ENCODE measurements at places on chromosomes 2 and 18. TPM values are rescaled to one million over a fixed set of nuclear protein-coding genes. Genes with fewer than 3 reads are reported as not detected.

The C2orf80 gene
- not detected for total RNA-seq

The LBH gene
- 5.5 TPM for total RNA-seq

DNA sequence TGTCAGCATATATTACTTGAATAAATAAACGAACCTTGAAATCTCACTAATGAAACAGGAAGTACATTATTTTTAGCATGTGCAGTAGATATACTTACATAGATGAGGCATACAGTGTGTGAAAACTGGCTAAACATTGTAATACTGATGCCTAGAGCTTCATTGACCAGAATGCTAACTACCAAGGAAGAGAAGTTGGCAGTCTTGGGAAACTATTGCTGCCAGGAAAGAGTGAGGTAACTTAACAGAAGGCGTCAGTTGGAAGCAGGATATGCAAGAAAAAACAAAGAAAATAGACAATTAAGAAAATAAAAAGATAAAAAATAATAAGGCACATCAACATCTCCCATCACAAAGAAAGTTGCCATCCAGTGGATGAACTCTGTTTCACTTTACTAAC lies 963.0 kb downstream of the TDRD15 start:
- H3K27me3 ChIP-seq, result no peaks in the 10 kb centered on the region
- no peak overlapping the region for H3K27ac ChIP-seq
- DNase-seq, result no peak
- H3K4me1 ChIP-seq, result no peaks in the 10 kb centered on the region
- no peak overlapping the region for H3K4me3 ChIP-seq
- H3K36me3 ChIP-seq, result no peaks in the 10 kb centered on the region

DNA sequence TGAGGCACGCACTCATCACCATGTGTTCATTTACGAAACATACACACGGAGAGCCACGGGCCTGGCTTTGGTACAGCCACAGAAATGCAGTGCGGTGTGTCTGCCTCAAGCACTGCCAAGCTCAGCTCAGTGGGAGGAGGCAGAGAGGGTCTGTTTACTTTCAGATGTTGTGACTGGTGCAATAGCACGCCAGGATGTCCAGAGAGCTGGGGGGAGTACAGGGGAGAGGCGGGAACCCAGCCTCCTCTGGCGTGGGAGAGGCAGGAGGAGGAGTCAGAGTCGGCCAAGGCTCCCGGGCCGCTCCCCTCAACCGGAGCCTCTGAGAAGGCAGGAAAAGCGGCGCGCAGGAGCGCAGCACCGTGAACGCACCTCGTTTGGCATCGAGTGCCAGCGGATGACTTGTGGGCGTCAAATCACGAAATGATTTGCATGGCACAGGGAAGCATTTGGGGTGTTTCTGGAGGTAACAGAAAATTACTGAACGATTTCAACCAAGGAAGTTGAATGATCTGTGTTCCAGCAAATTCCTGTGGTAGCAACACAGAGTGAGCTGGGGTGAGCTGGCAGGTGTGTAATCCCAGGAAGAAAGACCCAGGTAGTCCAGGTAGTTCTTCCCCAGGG lies 143.0 kb downstream of the ZNF516 start:
- no peaks in the 10 kb centered on the region for H3K27me3 ChIP-seq
- H3K36me3 ChIP-seq, result no peaks in the 10 kb centered on the region
- no peak overlapping the region for H3K4me3 ChIP-seq
- no peak for DNase-seq
- H3K27ac ChIP-seq, result no peak overlapping the region
- no peaks in the 10 kb centered on the region for H3K4me1 ChIP-seq

The PDCL3 gene
- total RNA-seq, result 32.3 TPM

The EPC2 gene
- 25.2 TPM for total RNA-seq

DNA sequence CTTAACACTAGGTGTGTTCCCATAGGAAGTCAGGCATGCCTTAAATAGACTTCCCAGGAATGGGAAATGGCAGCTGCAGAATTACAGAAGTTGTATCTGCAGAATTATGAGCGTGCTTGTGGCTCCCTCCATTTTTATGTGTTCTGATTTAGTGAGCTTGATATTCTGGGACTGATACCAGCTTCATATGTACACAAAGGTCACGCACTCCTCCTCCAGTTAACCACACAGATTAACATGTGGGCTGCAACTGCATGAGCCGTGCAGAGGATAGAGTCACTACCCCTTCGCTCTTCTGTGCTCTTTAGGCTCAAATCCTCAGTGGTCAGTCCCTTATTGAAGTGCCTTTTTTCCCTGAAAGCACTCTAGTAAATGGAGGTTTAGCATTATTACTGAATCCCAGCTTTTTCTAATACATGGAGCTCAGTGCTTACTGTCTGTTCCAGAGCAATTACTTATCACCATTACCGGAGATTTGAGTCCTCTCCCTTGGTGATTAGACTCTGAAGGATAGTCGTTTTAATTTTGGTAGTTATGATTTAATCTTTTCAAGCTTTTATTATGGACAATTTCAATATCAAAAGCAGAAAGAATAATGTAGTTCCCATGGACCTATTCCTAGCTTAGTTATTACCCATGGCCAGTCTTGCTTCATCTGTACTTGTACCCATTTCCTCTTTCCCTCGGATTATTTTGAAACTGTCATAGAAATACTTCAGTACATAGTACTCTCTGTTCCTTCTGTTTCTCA lies 238.3 kb downstream of the PRKCE start:
- DNase-seq, result no peak
- no peaks in the 10 kb centered on the region for H3K36me3 ChIP-seq
- no peaks in the 10 kb centered on the region for H3K4me1 ChIP-seq
- H3K4me3 ChIP-seq, result no peak overlapping the region
- no peaks in the 10 kb centered on the region for H3K27me3 ChIP-seq

The CDK15 gene
- not detected for total RNA-seq

The FAM124B gene
- total RNA-seq, result 82.0 TPM

The PROC gene
- not detected for total RNA-seq

DNA sequence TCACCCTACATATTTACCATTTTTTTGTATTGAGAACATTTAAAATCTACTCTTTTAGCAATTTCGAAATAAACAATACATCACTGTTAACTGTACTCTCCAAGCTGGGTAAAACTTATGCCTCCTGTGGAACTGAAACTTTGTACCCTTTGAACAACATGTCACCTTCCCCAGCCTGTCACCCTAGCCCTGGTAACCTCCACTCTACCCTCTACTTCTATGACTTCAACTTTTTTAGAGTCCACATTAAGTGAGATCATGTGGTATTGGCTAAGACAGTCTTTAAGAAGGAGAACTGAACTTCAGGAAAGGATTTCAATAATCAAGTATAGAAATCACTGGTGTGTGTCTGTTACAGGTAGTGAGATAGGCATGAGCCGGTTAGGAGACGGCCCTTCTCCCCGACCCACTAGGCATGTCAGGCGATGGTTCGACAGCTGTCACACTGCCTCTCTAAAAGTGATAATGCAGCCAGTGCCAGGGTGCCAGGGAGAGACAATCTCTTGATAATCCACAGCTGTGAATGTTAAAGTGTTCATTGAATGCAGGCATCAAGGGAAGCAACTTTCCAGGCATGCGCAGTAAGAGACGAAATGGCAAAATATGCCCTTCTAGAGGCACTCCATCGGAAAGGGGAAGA lies 74.6 kb upstream of the RNF152 start:
- no peaks in the 10 kb centered on the region for H3K4me1 ChIP-seq
- DNase-seq, result no peak
- H3K36me3 ChIP-seq, result no peaks in the 10 kb centered on the region
- no peak overlapping the region for H3K4me3 ChIP-seq
- no peak overlapping the region for H3K27ac ChIP-seq

DNA sequence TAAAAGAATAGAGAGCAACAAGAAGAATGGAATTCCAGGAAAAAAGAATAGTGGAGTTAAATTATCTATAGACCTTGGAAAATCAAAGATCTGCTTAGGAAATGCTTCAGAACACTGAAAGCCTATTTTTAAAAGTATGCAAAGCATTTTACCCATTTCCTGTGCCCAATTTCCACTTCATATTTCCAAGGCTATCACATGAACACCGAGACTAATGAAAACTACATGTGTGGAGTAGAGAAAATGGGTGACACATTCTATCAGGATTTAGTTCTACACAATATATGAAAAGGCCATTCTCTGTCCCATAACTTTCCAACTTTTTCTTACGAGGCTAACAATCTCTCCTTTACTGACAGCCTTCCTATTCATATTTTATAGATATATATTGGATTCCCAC lies 279.4 kb downstream of the CCDC178 start:
- no peaks in the 10 kb centered on the region for H3K4me1 ChIP-seq

The OTOF gene
- total RNA-seq, result 0.22 TPM

DNA sequence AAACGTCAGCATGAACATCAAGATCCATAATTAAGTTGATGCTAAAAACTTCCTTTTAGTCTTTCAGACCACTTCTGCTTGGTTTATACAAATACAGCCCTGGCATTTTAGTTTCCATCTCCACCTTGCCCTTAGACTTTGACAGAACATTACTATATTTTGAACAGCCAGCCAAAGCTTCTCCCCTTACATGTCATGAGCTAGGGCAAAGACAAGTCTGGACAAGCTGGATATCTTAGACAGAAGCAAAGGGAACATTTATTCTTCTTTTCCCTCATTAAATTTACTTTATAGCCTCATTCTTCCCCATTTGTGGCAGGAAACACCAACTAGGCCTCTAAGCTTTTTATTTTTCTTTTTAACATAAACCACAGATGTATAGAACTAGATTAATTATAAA lies 403.3 kb downstream of the SUCLG1 start:
- H3K27ac ChIP-seq, result no peak overlapping the region
- no peak for DNase-seq
- no peaks in the 10 kb centered on the region for H3K36me3 ChIP-seq
- no peaks in the 10 kb centered on the region for H3K27me3 ChIP-seq
- no peaks in the 10 kb centered on the region for H3K4me1 ChIP-seq

DNA sequence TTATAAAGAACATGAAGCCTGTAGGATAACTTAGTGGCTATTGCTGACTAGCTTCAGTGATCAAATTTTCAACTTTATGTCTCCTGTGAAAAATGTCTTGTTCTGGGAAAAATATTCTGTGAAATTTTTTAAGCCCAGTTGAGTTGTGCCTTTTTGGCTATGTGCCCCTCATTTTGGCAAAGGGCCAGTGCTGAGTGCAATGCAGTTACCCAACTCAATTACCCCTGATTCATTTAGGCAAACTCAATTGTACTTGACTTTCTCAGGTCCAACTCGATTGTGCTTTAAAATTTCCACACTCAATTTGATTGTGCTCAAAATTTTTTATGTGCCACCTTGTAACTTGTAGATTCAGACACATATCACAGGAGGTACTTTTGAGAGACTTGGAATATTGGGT lies 548.8 kb upstream of the NRP2 start:
- peaks cover 4% of the 10 kb centered on the region for H3K4me1 ChIP-seq
- H3K27ac ChIP-seq, result no peak overlapping the region
- no peak for DNase-seq
- no peak overlapping the region for H3K4me3 ChIP-seq
- H3K27me3 ChIP-seq, result no peaks in the 10 kb centered on the region

GRCh38 chr2:229342376-229342775 lies 71.3 kb upstream of the PID1 start:
- no peak overlapping the region for H3K4me3 ChIP-seq
- H3K27ac ChIP-seq, result no peak overlapping the region
- no peaks in the 10 kb centered on the region for H3K36me3 ChIP-seq
- H3K4me1 ChIP-seq, result no peaks in the 10 kb centered on the region

GRCh38 chr2:156398176-156398575 lies 38.0 kb upstream of the GPD2 start:
- H3K27ac ChIP-seq, result no peak overlapping the region
- peaks cover 5% of the 10 kb centered on the region for H3K4me1 ChIP-seq
- H3K4me3 ChIP-seq, result no peak overlapping the region
- no peak for DNase-seq

DNA sequence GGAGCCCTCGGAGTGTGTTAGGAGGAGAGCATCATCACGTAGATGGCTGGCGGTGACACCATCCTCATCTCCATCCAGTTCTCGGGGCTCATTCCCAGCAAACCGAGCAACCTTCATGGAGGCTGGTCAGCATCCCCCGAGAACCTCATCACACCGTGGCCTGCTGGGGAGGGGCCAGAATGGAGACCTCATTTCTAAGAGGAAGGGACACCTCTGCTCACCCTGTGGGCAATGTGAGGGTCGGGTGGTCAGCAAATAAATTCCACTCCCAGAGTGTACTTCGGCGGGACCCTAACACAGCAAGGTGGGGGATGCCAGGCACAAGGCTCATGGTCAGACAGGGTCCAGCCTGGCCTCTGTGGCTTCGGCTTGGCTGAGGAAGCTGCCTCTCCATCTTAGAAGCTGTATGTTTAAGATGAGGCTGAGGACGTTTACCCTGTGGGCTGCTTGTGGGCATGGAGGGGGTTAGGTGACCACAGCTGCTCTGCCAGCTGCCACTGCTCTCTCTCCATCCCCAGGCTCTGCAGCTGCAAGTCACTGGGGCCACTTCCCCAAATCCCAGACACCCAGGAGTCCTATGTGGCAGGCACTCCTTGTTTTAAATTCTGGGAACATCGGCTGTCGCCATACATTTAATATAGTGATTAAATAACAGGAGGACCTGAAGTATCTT lies 56.5 kb upstream of the PXDN start:
- DNase-seq, result no peak
- H3K4me3 ChIP-seq, result no peak overlapping the region
- H3K27me3 ChIP-seq, result no peaks in the 10 kb centered on the region
- H3K4me1 ChIP-seq, result no peaks in the 10 kb centered on the region
- no peak overlapping the region for H3K27ac ChIP-seq

GRCh38 chr2:219028141-219028540 lies 13.2 kb downstream of the CFAP65 start:
- H3K4me1 ChIP-seq, result no peaks in the 10 kb centered on the region
- no peak overlapping the region for H3K27ac ChIP-seq
- no peaks in the 10 kb centered on the region for H3K36me3 ChIP-seq
- no peak overlapping the region for H3K4me3 ChIP-seq
- no peak for DNase-seq

The ZEB2 gene
- 49.6 TPM for total RNA-seq

- H3K27ac ChIP-seq, result no peak overlapping the region
- H3K27me3 ChIP-seq, result peaks cover 27% of the 10 kb centered on the region
- H3K4me3 ChIP-seq, result no peak overlapping the region
These were observed 31.0 kb upstream of the TNS1 start for GRCh38 chr2:218033590-218034496.

DNA sequence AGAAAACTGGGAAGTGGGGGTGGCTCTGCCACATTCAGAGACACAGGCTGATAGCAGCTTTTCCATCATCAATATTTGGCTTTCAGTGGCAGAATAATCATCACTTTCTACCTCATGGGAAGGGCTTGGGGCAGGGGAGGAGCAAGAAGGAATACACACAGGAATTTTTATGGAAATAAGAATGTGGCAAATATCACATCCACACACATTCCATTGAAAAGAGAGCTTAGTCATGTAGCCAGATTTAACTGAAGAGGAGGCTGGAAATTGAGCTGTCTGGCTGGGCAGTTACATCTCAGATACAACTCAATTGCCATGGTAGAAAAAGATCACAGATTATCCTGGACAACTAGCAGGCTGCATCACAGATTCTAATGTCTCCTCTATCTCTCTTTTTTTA lies 1474.0 kb upstream of the ACVR2A start:
- no peaks in the 10 kb centered on the region for H3K27me3 ChIP-seq
- H3K27ac ChIP-seq, result no peak overlapping the region
- H3K4me3 ChIP-seq, result no peak overlapping the region
- DNase-seq, result no peak
- H3K36me3 ChIP-seq, result no peaks in the 10 kb centered on the region
